Type B pancreatic cell (in vitro differentiated cells): ENCODE measurements at places on chromosomes 3 and 15. TPM values are rescaled to one million over a fixed set of nuclear protein-coding genes. Genes with fewer than 3 reads are reported as not detected.

DNA sequence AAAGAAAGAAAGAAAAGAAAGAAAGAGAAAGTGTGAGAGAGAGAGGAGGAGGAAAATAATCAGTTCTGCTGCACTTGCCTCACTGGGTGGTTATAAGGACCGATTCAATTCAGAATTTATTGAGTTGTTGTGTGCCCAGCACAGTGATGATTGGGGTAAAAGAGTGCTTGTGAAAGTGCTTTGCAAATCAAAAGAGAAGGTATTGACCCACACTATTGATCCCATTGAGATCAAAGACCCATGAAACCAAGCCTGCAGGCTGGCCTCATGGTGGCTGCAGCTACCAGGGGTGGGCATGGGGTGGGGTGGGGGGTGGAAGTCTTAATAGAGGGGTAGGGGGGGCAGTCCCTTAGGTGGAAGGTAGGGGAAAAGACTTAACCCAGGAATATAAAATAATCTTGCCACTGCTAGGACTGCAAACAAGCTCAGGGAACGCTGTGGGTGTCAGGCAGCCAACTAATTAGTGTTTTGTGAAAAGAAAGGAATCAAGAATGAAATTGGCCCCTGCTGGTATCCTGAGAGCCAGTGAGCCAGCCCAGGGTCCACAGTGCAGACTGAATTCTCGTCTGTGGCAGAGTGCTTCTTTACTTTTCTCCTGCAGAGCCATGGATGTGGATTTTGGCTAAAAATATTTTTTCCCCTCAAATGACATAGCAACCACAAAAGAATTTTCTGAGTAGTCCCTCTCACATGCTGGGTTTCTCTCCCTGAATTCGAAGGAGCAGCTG is 34.2 kb downstream of the CLEC3B start:
- H3K27me3 ChIP-seq, result no peaks in the 10 kb centered on the region
- peaks cover 5% of the 10 kb centered on the region for H3K4me1 ChIP-seq
- DNase-seq, result no peak
- H3K4me3 ChIP-seq, result no peak overlapping the region
- H3K36me3 ChIP-seq, result no peaks in the 10 kb centered on the region
- no peak overlapping the region for H3K27ac ChIP-seq

- no peaks in the 10 kb centered on the region for H3K27me3 ChIP-seq
- H3K27ac ChIP-seq, result no peak overlapping the region
- peaks cover 11% of the 10 kb centered on the region for H3K4me1 ChIP-seq
- peaks cover 56% of the 10 kb centered on the region for H3K36me3 ChIP-seq
These were observed 8.5 kb downstream of the XPC start for GRCh38 chr3:14169871-14170270.

GRCh38 chr3:146550743-146551510 is 6.5 kb upstream of the PLSCR1 start:
- no peak for DNase-seq
- H3K4me1 ChIP-seq, result no peaks in the 10 kb centered on the region
- H3K27me3 ChIP-seq, result no peaks in the 10 kb centered on the region
- no peak overlapping the region for H3K27ac ChIP-seq

DNA sequence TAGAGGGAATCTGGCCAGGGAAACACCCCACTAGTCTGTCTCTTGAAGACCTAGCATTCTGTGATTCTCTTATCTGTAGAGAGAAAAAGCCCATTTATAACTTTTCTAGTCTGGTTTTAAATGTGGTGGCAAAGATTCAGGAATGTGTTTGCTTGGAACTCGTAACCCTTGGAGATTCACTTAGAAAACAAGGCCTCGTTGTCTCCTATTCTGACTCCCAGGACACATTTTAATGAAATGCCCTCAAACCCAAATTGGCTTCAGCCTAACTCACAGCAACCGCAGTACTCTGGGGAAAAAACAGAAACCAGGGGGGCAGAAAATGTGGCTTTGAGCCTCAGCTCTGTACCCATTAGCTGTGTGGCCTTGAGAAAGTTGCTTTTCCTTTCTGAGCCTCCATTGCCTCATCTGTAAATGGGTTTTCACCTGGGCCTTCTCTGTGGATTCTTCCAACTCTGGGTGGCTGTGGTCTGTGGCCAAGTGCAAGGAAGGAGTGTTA is 36.5 kb downstream of the RPLP1 start:
- peaks cover 2% of the 10 kb centered on the region for H3K4me1 ChIP-seq
- H3K27me3 ChIP-seq, result peaks cover 5% of the 10 kb centered on the region
- DNase-seq, result no peak
- H3K4me3 ChIP-seq, result no peak overlapping the region
- no peak overlapping the region for H3K27ac ChIP-seq
- H3K36me3 ChIP-seq, result no peaks in the 10 kb centered on the region

GRCh38 chr3:64213224-64213878 is 11.9 kb downstream of the PRICKLE2 start:
- no peak for DNase-seq
- peaks cover 41% of the 10 kb centered on the region for H3K4me1 ChIP-seq
- H3K36me3 ChIP-seq, result peaks cover 4% of the 10 kb centered on the region
- H3K27me3 ChIP-seq, result no peaks in the 10 kb centered on the region
- H3K4me3 ChIP-seq, result no peak overlapping the region

DNA sequence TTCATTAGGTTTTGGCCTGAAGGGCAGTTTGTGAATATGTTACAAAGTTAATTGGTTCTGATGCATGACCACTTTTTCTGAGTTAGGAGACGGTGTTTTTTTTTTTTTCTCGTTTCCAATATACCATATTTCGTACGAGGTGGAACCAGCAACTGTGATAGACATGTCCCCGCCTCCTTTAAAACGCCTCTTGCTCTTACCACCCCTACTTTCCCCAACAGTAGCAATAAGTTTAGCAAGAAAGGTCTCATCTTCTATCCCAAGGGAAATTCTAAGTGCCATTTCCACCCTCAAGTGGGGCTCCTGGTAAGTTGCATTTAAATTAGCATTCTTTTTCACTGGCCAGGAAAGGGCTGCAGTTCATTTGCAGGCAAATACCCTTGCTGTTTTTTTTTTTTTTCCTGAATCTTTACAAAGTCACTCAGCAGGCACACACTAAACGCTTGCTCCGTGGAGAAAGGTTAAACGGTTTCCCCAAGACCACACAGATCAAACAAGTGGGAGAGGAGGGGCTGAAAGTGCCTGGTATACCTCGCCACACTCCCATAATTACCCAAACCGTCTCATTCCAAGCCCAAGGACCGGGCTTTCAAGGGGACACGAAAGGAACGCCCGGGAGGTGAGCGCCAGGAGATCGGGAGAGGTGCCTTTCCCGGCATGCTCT is 39.5 kb upstream of the MGA start:
- H3K36me3 ChIP-seq, result no peaks in the 10 kb centered on the region
- DNase-seq, result no peak
- H3K27me3 ChIP-seq, result no peaks in the 10 kb centered on the region
- peaks cover 10% of the 10 kb centered on the region for H3K4me1 ChIP-seq

GRCh38 chr15:34373951-34374350 is 7.0 kb upstream of the LPCAT4 start:
- peaks cover 9% of the 10 kb centered on the region for H3K4me1 ChIP-seq
- no peak for DNase-seq
- no peak overlapping the region for H3K27ac ChIP-seq

Gene TJP1
- 89.3 and 111 TPM in 2 replicates for total RNA-seq

DNA sequence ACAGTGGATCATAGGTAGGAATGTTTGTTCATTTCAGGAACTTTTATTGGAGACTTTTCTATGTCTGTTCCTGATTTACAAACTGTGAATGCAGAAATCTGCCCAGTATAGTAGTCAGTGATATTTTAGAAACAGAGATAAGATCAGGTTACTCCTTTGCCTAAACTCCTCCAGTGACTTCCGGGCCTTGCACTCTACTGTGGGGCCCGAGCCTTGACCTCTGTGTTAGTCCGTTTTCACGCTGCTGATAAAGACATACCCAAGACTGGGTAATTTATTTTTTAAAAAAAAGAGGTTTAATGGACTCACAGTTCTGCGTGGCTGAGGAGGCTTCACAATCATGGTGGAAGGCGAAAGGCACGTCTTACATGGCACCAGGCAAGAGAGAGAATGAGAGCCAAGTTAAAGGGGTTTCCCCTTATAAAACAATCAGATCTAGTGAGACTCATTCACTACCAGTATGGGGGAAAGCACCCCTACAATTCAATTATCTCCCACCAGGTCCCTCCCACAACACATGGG is 127.1 kb downstream of the DNAJB8 start:
- H3K4me1 ChIP-seq, result peaks cover 69% of the 10 kb centered on the region
- H3K27ac ChIP-seq, result no peak overlapping the region
- no peaks in the 10 kb centered on the region for H3K27me3 ChIP-seq
- no peak for DNase-seq
- peak overlapping the region; percentile 21 for H3K4me3 ChIP-seq
- H3K36me3 ChIP-seq, result peaks cover 12% of the 10 kb centered on the region

GRCh38 chr3:151169262-151169947 is 33.6 kb downstream of the GPR171 start:
- H3K27ac ChIP-seq, result no peak overlapping the region
- H3K4me3 ChIP-seq, result no peak overlapping the region
- no peaks in the 10 kb centered on the region for H3K27me3 ChIP-seq
- no peak for DNase-seq

- no peaks in the 10 kb centered on the region for H3K27me3 ChIP-seq
- no peak overlapping the region for H3K27ac ChIP-seq
- no peak overlapping the region for H3K4me3 ChIP-seq
- H3K36me3 ChIP-seq, result no peaks in the 10 kb centered on the region
- no peak for DNase-seq
- H3K4me1 ChIP-seq, result peaks cover 7% of the 10 kb centered on the region
These were observed 176.0 kb downstream of the RBMS3 start for GRCh38 chr3:29456901-29457300.

Gene CLDN1
- total RNA-seq, result 9.7 and 11.9 TPM in 2 replicates

GRCh38 chr3:151969026-151969642 is 95.7 kb downstream of the SUCNR1 start:
- H3K27ac ChIP-seq, result no peak overlapping the region
- H3K27me3 ChIP-seq, result no peaks in the 10 kb centered on the region
- no peaks in the 10 kb centered on the region for H3K4me1 ChIP-seq
- DNase-seq, result no peak

GRCh38 chr3:66836363-66837152 is 161.5 kb upstream of the KBTBD8 start:
- no peak overlapping the region for H3K27ac ChIP-seq
- no peaks in the 10 kb centered on the region for H3K36me3 ChIP-seq
- peaks cover 6% of the 10 kb centered on the region for H3K27me3 ChIP-seq
- H3K4me1 ChIP-seq, result peaks cover 4% of the 10 kb centered on the region
- no peak for DNase-seq

DNA sequence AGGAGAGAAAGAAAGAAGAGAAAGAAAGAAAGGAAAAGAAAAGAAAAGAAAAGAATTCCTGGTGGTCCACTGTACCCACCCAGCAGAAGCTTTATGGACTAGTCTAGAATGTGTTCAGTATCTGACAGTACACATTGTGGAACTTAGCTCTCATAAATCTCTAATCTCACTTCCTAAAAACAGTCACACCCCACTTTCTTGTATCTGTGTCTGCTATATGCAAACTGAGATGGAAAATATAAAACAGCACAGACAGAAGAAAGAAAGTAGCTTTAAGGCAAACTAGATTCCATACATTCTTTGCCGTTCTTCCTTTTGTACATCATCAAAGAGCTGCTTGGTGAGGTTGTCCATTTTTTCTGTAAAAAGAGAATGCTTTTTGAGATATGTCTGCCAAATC is 41.1 kb upstream of the GNB5 start:
- no peak for DNase-seq
- no peaks in the 10 kb centered on the region for H3K36me3 ChIP-seq
- H3K4me3 ChIP-seq, result no peak overlapping the region
- H3K27me3 ChIP-seq, result no peaks in the 10 kb centered on the region

- H3K27me3 ChIP-seq, result no peaks in the 10 kb centered on the region
- DNase-seq, result no peak
- peaks cover 6% of the 10 kb centered on the region for H3K4me1 ChIP-seq
- no peak overlapping the region for H3K4me3 ChIP-seq
- H3K36me3 ChIP-seq, result no peaks in the 10 kb centered on the region
These were observed 68.9 kb upstream of the STXBP5L start for GRCh38 chr3:120839120-120839519.

DNA sequence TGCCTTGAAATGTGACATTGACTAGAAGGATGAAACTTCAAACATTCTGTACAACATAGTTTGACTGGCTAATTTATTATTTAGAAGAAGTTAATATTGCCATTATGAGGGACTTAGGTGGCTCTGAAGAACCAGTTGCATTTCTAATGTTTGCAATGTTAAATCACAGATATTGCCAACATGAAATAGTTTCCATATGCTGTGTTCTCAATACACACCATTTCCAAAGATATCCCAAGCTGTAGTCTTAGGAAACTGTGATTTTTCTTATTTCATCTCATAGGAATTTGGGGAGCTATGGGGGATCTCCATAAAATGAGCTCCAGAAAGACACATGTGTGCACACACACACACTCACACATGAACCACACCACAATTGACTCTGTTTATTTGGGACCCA is 36.3 kb downstream of the ALG1L2 start:
- peaks cover 14% of the 10 kb centered on the region for H3K4me1 ChIP-seq
- H3K4me3 ChIP-seq, result no peak overlapping the region
- DNase-seq, result no peak
- H3K27ac ChIP-seq, result no peak overlapping the region
- H3K36me3 ChIP-seq, result peaks cover 4% of the 10 kb centered on the region

Gene ANKUB1
- 0.82 TPM in 1 of 2 replicates, not detected in the other for total RNA-seq

Gene CPLX3
- not detected in 2 replicates for total RNA-seq

Gene ZBTB47
- total RNA-seq, result 8.1 and 9.0 TPM in 2 replicates

- H3K4me3 ChIP-seq, result no peak overlapping the region
- H3K27me3 ChIP-seq, result no peaks in the 10 kb centered on the region
- DNase-seq, result no peak
- H3K4me1 ChIP-seq, result peaks cover 29% of the 10 kb centered on the region
- H3K27ac ChIP-seq, result no peak overlapping the region
These were observed 61.2 kb downstream of the PLD1 start for GRCh38 chr3:171749124-171749523.

DNA sequence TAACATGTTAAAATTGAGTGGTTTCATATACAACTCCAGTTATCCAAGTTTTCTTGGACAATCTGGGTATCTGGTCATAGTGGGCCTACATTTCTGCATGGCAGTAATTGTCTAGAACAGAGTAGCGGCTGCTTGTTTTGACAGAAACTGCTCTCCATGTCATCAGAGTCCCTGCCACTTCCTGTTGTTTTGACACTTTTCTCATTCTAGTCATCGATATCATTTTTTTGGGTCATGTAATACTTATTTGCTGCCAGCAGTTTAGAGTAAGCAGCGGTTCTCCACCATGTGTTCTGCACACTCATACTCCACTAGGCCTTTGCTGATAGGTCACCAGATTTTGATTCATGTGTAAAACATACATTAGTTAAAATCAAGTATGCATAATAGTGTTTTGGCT is 81.5 kb downstream of the SLC25A26 start:
- H3K27me3 ChIP-seq, result peaks cover 14% of the 10 kb centered on the region
- no peak for DNase-seq
- peaks cover 4% of the 10 kb centered on the region for H3K36me3 ChIP-seq
- H3K27ac ChIP-seq, result no peak overlapping the region
- peaks cover 39% of the 10 kb centered on the region for H3K4me1 ChIP-seq
- H3K4me3 ChIP-seq, result no peak overlapping the region

- DNase-seq, result no peak
- H3K4me1 ChIP-seq, result peaks cover 18% of the 10 kb centered on the region
- H3K36me3 ChIP-seq, result peaks cover 11% of the 10 kb centered on the region
These were observed 1.7 kb downstream of the SPCS1 start for GRCh38 chr3:52707585-52707984.

- no peaks in the 10 kb centered on the region for H3K36me3 ChIP-seq
- no peak overlapping the region for H3K27ac ChIP-seq
- no peak for DNase-seq
- H3K27me3 ChIP-seq, result no peaks in the 10 kb centered on the region
- H3K4me1 ChIP-seq, result no peaks in the 10 kb centered on the region
- no peak overlapping the region for H3K4me3 ChIP-seq
These were observed 47.2 kb downstream of the PPARG start for GRCh38 chr3:12336099-12336498.

Gene DNAH12
- total RNA-seq, result 0.29 and 0.87 TPM in 2 replicates

Gene IMPG2
- 0.43 and 0.53 TPM in 2 replicates for total RNA-seq

- no peaks in the 10 kb centered on the region for H3K27me3 ChIP-seq
- H3K36me3 ChIP-seq, result no peaks in the 10 kb centered on the region
- no peak for DNase-seq
- no peak overlapping the region for H3K4me3 ChIP-seq
- H3K4me1 ChIP-seq, result peaks cover 18% of the 10 kb centered on the region
These were observed 240.8 kb downstream of the NFKBIZ start for GRCh38 chr3:102089904-102090720.
